Stimulated activated CD4-positive, alpha-beta T cell treated with anti-CD3 and anti-CD28 coated beads, Interleukin-2, amount 100 ng/mL, for 24 hours (primary cell): ENCODE measurements at places on chromosomes 11 and 22.

GRCh38 chr11:63639199-63639832 is 25.1 kb upstream of the PLAAT3 start:
- no peak for DNase-seq

GRCh38 chr11:11409224-11409623 is 56.2 kb upstream of the CSNK2A3 start:
- DNase-seq: no peak

DNA sequence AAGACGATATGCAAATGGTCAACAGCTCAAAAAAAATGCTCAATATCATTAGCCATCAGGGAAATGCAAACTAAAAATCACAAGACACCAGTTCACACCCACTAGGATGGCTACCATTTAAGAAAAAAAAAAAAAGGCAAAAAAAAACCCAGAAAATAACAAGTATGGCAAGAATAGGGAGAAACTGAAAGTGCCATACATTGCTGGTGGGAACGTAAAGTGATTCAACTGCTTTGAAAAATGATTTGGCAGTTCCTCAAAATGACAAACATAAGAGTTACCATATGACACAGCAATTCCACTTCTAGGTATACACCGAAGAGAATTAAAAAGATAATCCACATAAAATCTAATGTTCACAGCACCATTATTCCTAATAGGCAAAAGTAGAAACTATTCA is 47.5 kb downstream of the PICALM start:
- DNase-seq: no peak

GRCh38 chr11:61610905-61611304 is 30.0 kb upstream of the SYT7 start:
- DNase-seq: no peak

DNA sequence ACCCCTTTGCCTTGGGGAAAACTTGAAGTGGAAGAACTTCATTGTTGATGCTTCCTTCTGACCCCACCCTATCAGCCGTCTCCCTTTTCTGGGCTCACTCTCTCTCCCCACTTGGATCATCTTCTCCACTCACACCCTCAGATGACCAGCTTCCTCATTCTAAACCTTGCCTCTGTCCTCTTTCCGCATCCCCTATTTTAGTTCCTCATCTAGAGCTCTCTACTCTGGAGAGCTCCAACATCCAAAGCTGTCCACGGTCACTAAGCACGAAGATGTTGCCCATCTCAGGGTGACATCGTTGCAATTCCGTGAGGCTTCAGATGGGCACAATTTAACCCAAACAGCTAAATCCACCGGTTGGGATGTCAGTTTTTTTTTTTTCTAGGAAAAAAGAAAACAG is 31.6 kb upstream of the ME3 start:
- no peak for DNase-seq

DNA sequence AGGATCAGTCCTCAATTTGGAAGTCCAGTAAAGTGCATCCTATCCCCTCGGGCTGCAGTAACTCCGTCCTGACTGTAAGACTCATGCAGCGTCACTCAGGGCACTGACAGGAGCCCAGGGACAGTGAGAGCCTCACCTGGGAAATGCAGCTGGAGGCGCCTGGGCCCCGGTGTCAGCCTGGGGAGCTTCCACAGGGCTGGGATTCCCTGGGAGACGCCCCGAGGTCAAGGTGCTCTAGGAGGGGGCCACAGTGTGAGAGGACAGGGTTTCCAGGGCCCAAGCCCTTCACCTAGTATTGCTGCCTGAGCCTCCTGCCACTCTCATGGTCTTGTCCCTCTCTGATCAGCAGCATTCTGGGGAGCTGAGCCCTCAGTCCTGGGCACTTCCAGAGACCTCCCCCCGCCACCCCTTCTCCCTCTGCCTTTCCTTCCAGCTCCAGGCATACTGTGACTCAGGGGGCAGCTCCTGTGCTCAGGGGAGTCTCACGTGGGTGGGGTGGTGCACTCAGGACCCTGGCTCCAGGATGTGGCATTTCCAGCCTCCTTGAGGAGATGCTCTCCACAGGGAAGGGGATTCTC is 99.1 kb upstream of the IGLL5 start:
- DNase-seq: no peak

- no peak for DNase-seq
Observed at GRCh38 chr22:17914474-17914873, 109.9 kb downstream of the MICAL3 start.

DNA sequence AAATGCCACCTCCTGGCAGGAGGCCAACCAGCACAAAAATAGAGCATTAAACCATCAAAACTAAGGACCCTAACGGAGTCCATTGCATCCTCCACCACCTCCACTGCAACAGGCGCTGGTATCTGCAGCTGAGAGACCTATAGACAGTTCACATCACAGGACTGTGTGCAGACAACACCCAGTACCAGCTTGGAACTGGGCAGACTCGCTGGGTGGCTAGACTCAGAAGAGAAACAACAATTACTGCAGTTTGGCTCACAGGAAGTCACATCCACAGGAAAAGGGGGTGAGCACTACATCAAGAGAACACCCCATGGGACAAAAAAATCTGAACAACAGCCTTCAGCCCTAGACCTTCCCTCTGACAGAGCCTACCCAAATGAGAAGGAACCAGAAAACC is 11.6 kb upstream of the TMEM45B start:
- no peak for DNase-seq

- DNase-seq: no peak
Observed at GRCh38 chr11:123253911-123254310, 58.9 kb upstream of the CLMP start.
